ENCODE measurements at places on chromosomes 12 and 14.

GRCh38 chr12:79715308-79715707 lies 24.5 kb upstream of the PAWR start:
- no peak for DNase-seq

GRCh38 chr14:50667996-50668825 lies at the start of gene SAV1:
SAV1 (minus strand) TSS chr14:50668306; CDS start chr14:50667967, 339 bp downstream.
- peak; percentile 35 for DNase-seq

GRCh38 chr12:60101715-60102114 lies 505.9 kb downstream of the SLC16A7 start:
- DNase-seq: no peak

DNA sequence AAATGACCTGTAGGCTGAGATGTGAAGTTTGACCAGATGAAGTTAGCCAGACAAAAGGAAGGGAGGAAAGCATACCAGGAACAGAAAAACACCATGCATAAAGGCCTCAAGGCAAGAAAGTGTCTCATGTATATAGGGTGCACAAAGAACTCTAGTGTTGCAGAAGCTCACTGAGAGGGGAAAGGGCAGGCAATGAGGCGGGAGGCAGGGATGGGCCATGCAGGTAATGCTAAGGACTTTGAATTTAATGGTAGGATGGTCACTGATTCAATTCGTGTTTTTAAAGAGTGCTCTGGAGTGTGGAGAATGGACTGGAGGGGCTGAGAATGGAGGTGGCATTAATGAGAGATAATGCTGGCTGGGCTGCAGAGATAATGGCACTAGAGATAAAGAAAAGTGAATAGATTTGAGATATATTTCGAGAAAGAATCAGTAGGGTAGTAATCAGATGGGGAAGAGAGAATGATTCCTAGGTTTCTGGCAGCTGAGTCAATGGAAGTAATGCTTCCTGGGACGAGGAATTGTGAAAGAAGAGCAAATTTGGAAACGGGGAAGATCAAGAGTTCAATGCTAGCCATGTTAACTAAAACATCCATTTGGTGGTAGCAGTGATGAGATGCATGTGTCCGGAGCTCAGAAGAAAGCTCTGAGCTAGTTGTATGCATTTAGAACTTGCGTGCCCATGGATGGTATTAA lies 43.1 kb downstream of the LIMA1 start:
- no peak for DNase-seq

- no peak for DNase-seq
Observed at GRCh38 chr12:104026841-104027599, 23.0 kb downstream of the GLT8D2 start.

DNA sequence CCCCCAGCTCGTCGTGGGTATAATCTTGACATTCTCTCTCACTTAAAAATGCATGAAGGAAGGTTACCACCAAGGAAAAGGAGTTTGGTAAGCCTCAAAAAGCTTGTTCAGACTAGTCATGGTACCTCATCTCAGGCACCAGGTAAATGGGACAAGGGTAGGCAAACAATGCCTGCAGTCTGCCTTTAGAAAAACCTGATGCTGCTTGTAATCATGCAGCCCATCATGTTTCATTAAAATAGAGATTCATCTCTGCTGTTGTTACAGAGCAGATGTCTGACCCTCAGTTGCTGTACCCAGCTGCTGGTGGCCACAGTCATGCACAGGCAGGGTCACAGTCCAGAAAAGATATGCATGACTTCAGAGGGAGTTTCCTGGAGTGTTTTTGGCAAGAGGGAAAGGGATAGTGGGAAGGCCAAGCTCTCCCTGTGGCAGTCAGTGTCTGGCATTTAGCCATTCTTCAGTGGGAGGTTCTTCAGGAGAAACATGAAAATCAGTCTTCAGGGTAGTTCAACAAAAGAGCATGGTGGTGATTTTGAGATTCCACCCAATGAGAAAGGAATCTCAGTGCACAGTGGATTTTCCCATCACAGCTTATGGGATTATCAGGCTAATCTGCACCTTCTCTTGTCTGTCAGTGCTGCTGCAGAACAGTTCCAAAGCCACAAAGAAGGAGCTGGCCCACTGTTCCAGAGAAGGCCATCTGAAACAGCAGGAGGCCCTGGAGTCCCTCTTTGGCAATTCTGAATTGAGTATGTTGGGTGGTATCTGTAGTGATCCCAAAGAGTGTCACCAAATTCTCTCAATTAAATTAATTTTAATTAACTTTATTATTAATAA lies 202.7 kb upstream of the FRMD6 start:
- DNase-seq: no peak

GRCh38 chr12:121513464-121514183 lies 67.2 kb downstream of the KDM2B start:
- DNase-seq: no peak

DNA sequence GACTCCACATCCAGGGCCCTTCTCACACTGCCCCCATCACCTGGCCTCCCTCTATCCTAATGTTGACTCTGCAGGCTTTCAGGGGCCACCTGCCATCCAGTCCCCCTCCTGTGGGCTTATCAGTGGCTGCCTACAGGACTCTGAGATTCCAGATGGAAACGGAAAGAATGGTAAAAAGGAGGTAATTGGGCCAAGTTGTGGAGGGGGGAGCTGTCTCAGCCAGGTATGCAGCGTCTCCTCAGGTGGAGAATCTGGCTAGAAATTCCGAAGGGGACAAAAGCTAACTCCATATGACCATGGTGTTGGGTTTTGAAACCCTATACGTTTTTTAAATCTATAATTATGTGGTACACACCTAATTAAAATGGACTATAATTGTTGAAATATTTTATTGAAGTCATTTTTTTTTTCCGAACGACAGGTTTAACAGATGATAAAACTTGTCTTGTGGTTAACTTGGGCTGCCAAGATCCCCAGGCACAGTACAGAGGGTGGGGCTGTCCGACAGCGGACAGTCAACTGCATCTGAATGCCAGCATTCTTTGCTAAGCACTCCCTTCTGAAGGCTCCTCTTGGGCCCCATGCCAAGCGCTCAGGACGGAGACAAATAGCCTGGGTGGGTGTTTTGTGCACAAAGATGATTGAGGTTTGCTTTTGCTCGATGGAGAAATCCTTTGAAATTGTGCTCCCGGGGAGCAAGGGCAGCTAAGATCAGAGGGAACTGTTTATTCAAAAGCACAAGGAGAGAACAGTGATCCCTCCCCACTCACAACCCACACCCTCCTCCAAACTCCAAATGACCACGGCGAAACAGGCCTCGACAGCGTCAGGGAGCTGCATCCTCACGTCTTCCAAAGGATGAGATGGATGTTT lies 365.6 kb downstream of the BCL11B start:
- no peak for DNase-seq

GRCh38 chr12:50732591-50732990 lies 31.3 kb upstream of the ATF1 start:
- no peak for DNase-seq

GRCh38 chr12:132168311-132169031 lies 24.2 kb downstream of the NOC4L start:
- no peak for DNase-seq

DNA sequence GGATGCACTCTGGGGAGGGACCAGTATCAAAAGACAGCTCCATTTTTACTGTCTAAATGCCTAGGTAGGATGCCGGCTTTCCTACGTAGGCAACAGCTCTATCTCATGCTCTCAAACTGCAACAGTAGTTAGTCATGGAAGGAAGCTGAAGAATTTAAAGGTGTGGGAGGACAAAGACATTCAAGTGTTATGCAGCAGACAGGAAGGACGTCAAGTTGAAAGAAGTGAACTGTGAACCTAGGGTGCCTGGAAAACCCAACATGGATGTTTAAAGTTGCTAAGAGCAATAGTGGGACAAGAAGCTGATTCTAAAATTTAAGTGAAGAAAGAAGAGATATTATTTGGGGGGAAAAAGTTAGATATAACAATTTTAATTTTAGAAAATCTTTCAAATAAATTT lies 5.9 kb downstream of the SEC23A start:
- no peak for DNase-seq

DNA sequence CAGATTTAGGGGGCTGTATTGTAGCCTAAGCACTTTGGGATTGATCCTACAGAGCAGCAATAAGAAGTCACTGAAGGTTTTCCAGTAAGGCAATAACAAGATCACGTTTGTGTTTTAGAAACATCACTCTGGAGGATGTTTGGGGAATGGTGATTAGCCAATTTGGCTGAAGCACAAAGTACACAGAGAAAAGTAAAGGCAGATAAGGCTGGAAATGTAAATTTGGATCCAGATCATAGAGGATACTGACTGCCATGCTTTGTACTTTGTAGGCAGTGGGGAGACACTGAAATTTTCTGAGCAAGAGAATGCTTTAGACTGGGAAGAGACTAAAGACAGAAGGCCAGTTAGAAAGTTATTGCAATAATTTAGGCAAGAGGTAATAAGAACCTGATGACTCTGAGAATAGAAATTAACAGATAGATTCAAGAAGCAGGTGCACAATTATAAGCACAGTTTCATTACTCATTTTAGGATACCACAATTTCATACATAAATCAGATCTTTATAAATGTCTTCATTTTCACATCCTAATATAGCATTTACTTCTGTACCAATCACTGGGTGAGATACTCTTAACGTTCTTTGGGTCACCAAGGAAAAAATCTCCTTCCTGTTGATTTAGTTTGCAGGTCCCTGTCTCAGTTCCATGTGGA lies 314.5 kb upstream of the GARIN6 start:
- DNase-seq: no peak

DNA sequence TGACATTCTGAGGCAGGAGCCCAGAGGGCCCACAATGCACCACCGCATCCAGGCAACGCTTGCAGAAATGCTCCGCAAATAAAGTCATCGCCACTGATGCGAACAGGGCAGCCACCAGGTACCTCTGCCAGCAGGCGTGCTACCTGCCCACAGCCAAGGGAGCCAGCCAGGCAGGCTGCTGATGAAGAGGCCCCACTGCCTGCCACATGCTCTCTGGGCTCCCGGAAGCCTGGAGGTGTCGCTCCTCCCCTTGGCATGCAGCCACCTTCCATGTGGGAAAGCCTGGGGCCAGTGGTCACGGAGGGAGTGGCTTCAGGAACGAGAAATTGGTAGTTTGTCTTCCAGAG lies 14.7 kb downstream of the GPR132 start:
- DNase-seq: no peak

GRCh38 chr12:19659501-19659900 lies 220.2 kb downstream of the AEBP2 start:
- no peak for DNase-seq

DNA sequence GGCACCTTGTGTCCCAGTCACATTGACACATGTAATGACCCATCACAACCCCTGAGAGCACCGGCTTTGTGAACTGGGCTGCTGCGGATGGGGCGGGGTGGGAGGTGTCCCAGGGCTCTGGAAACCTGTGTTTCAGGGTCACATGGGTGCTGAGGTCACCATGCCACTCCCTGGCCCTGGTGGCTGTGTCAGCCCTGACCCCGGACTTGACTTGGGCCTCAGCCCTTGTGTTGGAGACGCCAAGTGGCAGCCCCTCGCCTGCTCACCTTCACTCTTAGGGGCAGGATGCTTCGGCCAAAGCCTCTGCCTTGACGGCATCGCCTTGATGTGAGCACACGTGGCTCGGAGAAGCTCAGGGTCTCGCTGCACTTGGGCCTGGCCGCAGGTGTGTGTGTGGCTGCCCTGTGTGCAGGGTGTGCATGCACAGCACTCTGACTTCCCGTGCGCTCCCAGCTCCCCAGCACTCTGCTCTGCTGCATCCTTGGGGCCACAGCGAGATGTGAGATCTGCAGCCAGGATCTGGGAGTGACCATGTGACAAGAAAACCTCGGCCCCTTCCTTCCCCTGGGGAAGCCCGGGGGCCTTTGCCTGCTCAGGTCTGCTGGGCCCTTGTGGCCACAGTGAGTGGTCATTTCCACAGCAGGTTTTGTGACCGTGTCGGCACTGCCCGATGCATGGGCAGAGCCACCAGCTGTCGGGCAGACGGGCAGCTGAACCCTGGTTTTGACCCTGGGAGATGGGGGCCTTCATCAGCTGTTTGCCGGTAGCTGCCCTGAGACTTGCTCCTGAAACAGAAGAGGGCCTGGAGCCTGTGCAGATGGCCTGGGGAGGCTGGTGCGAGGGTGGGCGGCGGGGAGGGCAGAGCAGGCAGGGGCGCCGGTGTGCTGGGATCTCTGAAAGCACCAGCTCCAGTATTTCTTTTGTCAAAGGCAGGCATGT lies 167.4 kb downstream of the KIF26A start:
- DNase-seq: no peak

DNA sequence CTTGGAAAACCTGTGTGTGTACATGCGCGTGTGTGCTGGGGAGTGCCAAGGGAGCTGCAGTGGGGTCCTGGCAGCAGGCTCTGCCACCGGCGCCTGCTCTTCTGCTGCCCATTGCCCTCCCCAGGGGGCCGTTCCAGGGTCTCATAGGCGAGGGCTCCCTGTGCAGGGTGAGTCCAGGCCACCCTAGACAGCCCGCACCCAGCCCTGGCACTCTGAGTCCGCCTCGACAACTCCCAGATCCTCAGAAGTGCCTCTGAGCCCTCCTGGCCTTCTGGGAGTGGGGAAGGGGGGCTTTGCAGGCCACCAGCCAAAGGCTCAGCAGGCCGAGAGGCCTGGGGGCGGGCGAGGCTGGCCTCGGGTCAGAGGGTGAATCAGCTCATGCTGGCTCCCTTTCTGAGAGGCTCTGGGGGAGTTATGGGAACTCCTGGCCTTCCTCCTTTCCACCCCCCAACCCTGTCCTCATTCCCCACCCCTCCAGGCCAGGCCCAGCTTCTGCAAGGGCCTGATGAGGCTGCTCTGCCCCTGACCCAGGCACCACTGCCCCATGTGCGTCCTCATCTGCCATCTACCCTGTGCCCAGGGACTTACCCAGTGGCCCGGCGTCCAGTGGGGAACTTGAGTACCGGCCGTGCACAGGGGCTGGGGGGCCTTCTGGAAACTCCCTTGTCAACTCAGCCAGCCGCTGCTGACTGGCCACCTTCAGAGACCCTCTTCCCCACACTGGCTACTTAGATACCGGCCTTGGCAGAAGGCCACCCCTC lies 2.1 kb upstream of the TEDC1 start:
- DNase-seq: no peak

DNA sequence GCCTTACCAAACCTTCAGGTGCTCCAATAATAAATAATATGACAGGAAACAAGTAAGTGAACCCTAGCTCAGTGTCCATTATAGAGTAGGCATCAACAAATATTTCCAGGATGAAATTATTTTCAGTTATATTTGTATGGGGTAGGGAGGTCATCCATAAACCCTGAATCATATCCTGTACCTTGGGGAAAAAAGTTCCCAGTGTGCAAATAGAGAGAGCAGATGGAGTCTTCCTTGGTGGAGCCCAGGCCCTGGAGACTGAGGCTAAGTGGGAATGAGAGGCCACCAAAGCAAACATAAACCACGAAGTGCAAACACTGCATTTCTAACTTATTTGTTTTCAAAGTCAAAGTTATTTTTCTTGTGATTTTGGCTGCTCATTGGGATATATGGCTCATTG lies 8.5 kb upstream of the ERP27 start:
- DNase-seq: no peak

- DNase-seq: no peak
Observed at GRCh38 chr12:112319395-112319794, 62.8 kb downstream of the HECTD4 start.

DNA sequence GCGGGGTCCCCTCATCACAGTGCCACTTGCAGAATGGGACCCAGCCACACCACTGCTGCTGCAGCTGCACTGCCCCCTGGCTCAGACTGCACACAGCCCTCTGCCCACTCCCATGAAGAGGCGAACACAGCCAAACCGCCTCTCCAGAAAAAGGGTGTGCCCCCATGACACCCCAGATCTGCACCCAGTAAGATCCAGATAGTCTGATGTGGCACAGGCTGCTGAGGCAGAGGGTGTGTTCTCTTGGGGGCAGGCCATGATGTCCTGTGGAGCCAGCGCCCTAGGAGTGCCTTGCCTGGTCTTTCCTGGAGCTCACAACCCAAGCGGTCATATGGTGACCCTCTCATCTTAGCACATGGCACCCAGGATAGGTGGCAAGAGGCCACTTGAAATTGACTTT lies 44.4 kb downstream of the SLC8B1 start:
- no peak for DNase-seq

- no peak for DNase-seq
Observed at GRCh38 chr14:104393199-104393897, 186.2 kb upstream of the C14orf180 start.
